T-helper 17 cell (primary cell): ENCODE measurements at places on chromosomes 7 and 10. TPM values are rescaled to one million over a fixed set of nuclear protein-coding genes. Genes with fewer than 3 reads are reported as not detected.

ZNF22 gene
- 12.1 TPM for total RNA-seq

MLXIPL gene
- total RNA-seq = not detected

TMEM225B gene
- total RNA-seq = 1.4 TPM

METTL27 gene
- 0.73 TPM for total RNA-seq

FANK1 gene
- 0.60 TPM for total RNA-seq
